ENCODE measurements at places on chromosomes 3 and 15. TPM values are rescaled to one million over a fixed set of nuclear protein-coding genes. Genes with fewer than 3 reads are reported as not detected.

DNA sequence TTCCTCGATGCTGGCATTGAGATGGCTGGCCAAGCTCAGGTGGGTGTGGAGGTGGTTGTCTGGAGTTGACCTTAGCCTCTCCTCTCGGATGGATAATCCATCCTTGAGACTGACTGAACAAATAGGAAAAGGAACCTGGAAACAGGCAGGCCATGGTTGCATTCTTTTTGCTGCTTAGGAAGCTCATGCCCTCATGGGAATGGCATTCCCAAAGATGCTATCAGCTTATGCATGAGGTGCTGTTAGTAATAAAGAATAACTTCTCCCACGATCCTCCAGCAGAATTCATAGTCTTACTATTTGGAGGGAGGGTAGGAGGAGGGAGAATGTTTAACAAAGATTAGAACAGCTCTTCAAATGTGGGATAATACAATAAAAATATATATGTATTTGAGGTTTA is 303.0 kb upstream of the TPM1 start:
- DNase-seq: no peak

DNA sequence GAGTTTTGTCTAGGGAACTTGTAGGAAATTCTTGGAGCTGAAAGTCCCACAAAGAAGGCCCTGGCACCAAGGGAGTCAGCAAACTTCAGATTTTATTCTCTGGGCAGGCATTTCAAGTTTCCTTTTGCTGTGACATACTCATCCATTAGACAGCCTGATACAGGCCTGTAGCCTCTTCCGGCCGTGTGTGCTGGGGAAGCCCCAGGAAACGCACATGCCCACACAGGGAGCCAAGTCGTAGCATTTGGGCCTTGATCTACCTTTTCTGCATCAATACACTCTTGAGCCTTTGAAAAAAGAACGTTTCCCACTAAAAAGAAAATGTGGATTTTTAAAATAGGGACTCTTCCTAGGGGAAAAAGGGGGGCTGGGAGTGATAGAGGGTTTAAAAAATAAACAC is 15.0 kb downstream of the TIGIT start:
- no peak for DNase-seq

GADL1 gene
- total RNA-seq: 0.37 TPM

CIP2A gene
- 24.9 TPM for total RNA-seq

FRMD4B gene
- 31.4 TPM for total RNA-seq
